ENCODE measurements at places on chromosomes 5 and 9. TPM values are rescaled to one million over a fixed set of nuclear protein-coding genes. Genes with fewer than 3 reads are reported as not detected.

IFNA2 gene
- total RNA-seq = not detected

KCNN2 gene
- 0.96 TPM for total RNA-seq

NEURL1B gene
- total RNA-seq = 65.7 TPM

DMAC1 gene
- 73.8 TPM for total RNA-seq

SPATA31D4 gene
- not detected for total RNA-seq

ASS1 gene
- 410 TPM for total RNA-seq

CFAP90 gene
- not detected for total RNA-seq

ADGRD2 gene
- total RNA-seq = not detected

CSF1R gene
- total RNA-seq = 20.4 TPM

COL15A1 gene
- total RNA-seq = 4.2 TPM

FAT2 gene
- total RNA-seq = not detected

IFNA21 gene
- not detected for total RNA-seq

ZNF367 gene
- total RNA-seq = 1.4 TPM

MVB12B gene
- 21.6 TPM for total RNA-seq

IFNB1 gene
- total RNA-seq = not detected
